ENCODE measurements at places on chromosomes 1 and 21. TPM values are rescaled to one million over a fixed set of nuclear protein-coding genes. Genes with fewer than 3 reads are reported as not detected.

Gene GJA8
- not detected for total RNA-seq

Gene SLAMF9
- total RNA-seq, result not detected

Gene SMIM1
- 2.7 TPM for total RNA-seq

Gene PLA2G5
- total RNA-seq, result not detected

Gene HCN3
- 2.1 TPM for total RNA-seq

Gene STIL
- 6.3 TPM for total RNA-seq

Gene MATN1
- total RNA-seq, result 0.36 TPM

Gene CD53
- total RNA-seq, result not detected

Gene SERPINC1
- total RNA-seq, result not detected

Gene YOD1
- total RNA-seq, result 11.2 TPM

Gene TNFRSF8
- not detected for total RNA-seq

Gene ETNK2
- total RNA-seq, result 17.5 TPM

Gene ANGPTL3
- 0.12 TPM for total RNA-seq

Gene FAM177B
- not detected for total RNA-seq

Gene LIN28A
- not detected for total RNA-seq

Gene PRDX6
- 108 TPM for total RNA-seq

Gene TNFRSF14
- 38.6 TPM for total RNA-seq

Gene ACBD3
- 106 TPM for total RNA-seq

Gene ST6GALNAC3
- total RNA-seq, result 1.9 TPM

Gene DENND2D
- total RNA-seq, result 10.0 TPM

Gene SLFNL1
- total RNA-seq, result 0.65 TPM

Gene CYP4A11
- total RNA-seq, result not detected

Gene ALDH4A1
- total RNA-seq, result 19.3 TPM

Gene PAX7
- not detected for total RNA-seq

Gene GCSAML
- not detected for total RNA-seq

Gene A3GALT2
- total RNA-seq, result not detected

Gene OR2L5
- 0.32 TPM for total RNA-seq

Gene KCNA3
- 0.36 TPM for total RNA-seq

Gene CCDC28B
- total RNA-seq, result 10.1 TPM

Gene ANGPTL1
- 1.1 TPM for total RNA-seq

Gene SYT11
- 44.4 TPM for total RNA-seq

Gene LAMC2
- 4.7 TPM for total RNA-seq

Gene RGSL1
- not detected for total RNA-seq

Gene RYR2
- total RNA-seq, result not detected

Gene NOC2L
- total RNA-seq, result 50.6 TPM

Gene HES2
- total RNA-seq, result under 0.01 TPM

Gene RNU1-3
- under 0.01 TPM for total RNA-seq

Gene MYBPH
- not detected for total RNA-seq

Gene CRYBG2
- not detected for total RNA-seq

Gene NBPF20
- 2.3 TPM for total RNA-seq

Gene KRTAP19-2
- total RNA-seq, result not detected

Gene SH3D21
- 7.2 TPM for total RNA-seq

Gene PIGV
- 20.1 TPM for total RNA-seq

Gene VANGL2
- 0.12 TPM for total RNA-seq

Gene PRKACB
- total RNA-seq, result 26.6 TPM

Gene DNTTIP2
- total RNA-seq, result 22.2 TPM

Gene BCAS2
- 23.9 TPM for total RNA-seq

Gene IQCC
- 0.97 TPM for total RNA-seq

Gene PTPN7
- not detected for total RNA-seq

Gene RAB13
- 57.0 TPM for total RNA-seq

Gene C2CD4D
- total RNA-seq, result not detected

Gene NCF2
- total RNA-seq, result not detected

Gene TCP10L
- under 0.01 TPM for total RNA-seq
